ENCODE measurements at places on chromosomes 16 and 17.

GRCh38 chr17:73231841-73232586 lies 29.7 kb downstream of the CPSF4L start:
- DNase-seq = peak; percentile 93

DNA sequence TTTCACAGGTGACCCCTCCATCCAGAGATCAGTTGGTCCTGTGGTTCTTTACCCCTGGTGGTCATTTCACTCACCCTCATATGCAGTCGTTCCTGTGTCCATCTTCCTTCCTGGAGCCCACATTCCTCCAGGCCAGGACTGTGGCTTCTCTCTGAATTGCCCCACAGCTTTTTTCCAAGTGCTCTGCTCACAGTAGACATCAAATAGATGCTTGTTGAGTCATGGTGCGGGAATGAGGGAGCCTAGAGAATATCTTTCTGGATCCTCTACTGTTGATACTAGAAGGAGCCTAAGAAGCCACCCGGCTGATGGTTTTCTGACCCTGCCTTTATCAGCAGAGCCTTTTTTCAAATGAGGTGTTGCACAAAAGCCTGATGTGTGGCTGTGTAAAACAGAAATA lies 10.4 kb downstream of the USB1 start:
- DNase-seq = peak; percentile 80

GRCh38 chr17:29019475-29020181 lies 13.8 kb upstream of the SEZ6 start:
- DNase-seq = no peak

DNA sequence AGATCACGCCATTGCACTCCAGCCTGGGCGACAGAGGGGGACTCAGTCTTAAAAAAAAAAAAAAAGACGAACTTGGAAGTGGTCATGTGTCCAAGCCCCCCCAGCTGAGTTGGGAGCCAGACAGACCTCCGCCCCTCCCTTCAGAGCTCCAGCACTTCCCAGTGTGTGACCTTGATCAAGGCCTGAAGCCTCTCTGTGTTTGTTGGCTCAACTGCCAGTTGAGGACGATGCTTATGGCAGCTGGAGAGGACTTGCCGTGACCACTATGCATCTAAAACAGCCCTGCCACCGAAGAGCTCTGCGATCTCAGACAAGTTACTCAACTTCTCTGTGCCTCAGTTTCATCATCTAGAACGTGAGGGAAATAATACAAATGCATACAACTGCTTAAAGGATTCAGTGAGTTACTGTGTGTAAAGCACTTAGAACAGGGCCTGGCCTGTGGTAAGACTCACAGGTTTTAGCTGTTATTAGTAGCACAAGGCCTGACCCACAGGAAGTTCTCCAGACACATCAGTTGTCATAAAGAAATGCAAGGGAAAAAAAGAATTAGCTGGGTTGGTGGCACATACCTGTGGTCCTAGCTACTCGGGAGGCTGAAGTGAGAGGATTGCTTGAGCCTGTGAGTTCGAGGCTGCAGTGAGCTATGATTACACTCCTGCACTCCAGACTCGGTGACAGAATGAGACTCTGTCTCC lies 7.0 kb upstream of the IL27 start:
- DNase-seq = no peak

- DNase-seq = no peak
These were observed 49.3 kb downstream of the GRB7 start for GRCh38 chr17:39787041-39787440.

DNA sequence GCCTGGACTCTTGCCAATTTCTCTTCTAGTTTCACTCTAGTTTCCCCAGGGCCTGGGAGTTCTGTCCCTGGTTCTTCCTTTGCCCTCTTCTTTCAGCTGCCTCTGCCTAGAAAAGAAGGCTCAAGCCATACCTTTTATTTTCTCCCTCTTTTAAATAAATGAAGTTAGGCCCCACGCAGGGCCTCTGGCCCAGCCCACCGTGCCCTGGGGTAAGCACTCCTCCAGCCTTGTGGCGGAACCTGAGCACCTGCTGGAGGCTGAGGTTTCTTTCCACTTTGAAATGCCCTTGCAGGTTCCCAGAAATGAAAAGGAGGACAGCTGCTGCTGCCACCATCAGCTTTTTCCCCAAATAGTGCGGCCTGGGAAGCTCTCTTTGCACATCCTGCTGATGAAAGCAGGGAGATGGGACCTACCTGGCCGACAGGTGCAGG lies 139.4 kb downstream of the CCDC182 start:
- peak; percentile 66 for DNase-seq

- no peak for DNase-seq
These were observed 30.4 kb downstream of the CLEC19A start for GRCh38 chr16:19315889-19316433.

DNA sequence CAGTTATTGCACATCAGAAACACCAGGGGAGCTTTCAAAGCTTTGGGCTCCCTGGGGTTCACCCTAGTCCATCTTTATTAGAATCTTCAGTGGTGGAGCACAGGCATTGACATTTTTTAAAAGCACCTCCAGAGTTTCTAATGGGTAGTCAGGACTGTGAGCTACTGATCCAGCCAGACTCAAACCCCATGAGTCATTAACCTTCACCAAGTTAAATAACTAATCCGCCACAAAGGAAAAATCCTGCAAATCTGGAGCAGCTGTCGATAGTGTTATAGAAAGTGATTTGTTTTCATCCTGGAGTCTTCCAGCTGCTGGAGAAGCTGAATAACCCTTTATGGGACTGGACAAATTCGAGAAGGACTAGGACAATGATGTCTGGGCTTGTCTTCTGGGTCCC lies 93.2 kb upstream of the PIRT start:
- no peak for DNase-seq

GRCh38 chr16:71348262-71349085 lies 10.0 kb upstream of the CALB2 start:
- DNase-seq = no peak

GRCh38 chr17:61849674-61850073 lies 13.7 kb downstream of the BRIP1 start:
- no peak for DNase-seq

GRCh38 chr16:89449726-89450335 lies 40.5 kb downstream of the ANKRD11 start:
- DNase-seq = no peak

DNA sequence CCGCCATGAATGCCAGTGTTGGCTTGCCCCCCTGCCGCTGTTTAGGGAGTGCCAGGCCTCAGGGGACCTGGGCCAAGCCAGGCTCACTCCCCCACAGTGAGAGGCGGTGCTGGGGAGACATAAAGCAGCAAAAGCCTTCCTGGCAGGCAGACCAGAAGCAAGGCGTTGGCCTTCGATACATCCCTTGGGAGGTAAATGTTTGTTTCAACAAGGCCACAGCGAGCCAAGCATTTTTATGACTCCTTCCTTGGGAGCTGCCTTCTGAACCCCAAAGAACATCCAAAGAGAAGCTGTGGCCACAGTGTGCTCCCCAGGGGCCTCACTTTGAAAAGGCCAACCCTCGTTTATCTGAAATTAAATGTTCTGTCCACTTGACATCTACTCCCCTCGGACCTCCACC lies 119.7 kb upstream of the CIBAR2 start:
- DNase-seq = peak; percentile 58

DNA sequence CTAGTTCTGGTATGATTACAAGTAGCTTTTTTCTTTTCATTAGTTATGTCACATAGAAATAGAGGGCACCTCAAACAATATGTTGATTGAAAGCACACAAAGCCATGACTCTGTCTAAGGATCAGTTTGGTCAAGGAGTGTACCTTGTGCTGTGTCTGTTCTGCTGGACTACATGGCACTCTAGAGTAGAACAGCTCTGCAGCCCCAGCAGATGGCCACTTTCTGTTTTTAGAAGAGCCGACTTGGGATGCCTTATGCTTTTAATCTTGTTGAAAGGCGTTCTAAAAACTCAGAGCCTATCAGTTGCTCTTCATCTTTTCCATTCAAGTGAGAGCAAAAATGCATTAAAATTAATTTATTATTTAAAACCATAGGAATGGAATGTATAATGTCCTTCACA lies 49.3 kb upstream of the CA10 start:
- DNase-seq = no peak

DNA sequence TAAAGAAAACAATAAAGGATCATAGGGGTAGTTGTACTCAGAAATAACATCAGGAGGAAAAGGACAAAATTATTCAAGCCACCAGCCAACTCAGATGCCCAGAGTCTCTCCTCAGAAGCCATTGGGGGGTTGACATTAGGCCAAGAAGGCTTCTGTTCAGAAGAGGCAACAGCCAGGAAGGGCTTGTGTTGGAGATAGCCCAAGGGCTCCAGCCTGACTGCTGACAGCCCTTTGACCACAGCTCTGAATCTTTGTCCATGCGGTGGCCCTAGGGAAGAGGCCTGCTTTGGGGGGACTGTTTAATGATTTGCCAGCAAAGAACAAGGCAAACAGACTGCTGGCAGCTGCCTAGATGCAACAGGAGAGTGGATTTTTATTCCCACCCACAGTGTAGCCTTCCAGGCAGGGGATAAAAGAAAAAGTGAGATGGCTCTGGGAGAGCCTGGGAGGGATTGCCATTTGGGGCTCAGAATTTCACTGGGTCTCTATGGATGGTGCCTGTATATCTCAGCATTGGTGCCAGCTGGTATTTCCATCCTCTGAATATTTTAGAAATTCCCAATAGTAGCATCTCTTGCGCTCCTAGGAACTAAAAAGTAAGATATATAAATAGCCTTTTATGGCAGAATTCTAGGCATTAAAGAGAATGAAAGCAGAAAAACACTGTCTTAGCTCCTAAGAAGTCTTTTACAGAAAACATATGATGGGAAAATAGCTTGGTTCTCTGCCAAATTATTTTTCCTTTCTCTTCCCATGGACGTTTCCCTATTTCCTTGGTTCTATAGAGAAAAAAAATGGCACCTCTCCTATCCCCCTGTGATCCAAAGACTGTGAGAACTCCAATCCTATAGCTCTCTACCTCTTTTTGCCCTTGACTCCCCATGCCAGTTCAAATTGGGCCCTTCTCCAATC lies 29.4 kb upstream of the SUPT4H1 start:
- no peak for DNase-seq
